ENCODE measurements at places on chromosomes 7 and 10.

DNA sequence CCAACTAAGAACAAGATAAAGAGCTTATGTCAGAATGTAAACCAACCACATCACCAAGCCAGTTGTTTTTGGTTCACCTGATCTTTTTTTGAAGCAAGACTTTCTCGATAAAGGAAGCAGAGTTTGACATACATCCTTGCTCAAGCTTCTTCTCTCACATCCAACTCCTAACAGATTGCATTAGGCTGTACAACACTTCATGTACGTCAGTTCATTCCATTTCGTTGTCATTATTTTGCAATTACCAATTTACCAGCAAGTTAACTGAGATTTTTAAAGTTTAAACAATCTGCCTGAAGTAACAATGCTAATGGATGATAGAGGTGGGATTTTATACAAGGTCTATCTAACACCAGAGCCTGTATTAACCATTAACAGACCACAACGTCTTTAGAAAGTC is 41.0 kb downstream of the NRAP start:
- no peak for DNase-seq

- DNase-seq: no peak
These were observed 1053.9 kb downstream of the CNTNAP2 start for GRCh38 chr7:147170341-147171012.

DNA sequence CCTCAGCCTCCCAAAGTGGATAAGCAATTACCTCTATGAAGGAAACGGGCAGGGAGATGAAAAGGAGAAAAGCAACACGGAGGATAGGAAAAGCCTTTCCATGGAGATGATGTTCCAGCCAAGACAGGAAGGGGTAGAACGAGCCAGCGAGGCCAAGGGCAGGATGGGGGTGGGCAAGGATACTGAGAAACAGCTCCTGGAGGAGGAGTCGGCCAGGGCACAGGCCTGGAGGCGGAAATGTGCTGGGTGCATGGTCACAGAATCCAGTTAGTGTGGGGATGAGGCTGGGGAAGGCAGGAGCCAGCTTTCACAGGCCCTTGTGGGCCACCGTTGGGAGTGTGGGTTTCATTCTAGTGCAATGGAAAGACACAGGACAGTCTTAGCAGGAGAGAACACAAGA is 162.6 kb downstream of the JAZF1 start:
- no peak for DNase-seq

DNA sequence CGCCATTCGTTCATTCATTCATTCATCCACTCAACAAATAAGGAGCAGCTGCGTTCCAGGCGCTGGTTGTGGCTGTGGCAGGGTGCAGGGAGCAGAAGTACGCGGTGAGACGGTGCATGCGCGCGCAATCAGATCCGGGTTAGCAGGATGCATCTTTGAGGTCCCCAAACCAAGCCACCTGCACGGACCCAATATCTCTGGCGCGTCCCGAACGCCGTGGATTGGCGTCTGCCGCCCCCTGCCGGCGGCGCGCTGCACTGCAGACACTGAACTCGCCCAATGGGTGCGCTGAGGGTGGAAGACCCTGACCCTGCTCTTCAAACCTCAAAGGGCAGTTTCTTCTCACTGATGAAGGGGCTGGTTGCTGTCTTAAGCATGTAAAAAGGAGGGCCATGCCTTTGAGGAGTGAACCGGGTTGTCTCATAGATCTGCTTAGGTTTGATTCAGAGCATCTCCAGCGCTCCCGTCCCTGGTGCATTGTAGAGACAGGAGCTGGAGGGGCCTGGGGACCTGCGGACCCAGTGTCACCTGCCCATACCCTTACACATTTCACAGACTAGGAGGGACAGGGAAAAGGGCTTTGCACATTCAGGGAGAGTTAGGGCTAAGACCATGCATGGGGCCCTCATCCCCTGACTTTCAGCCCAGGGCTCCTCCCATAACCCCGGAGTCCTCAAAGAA is 102.5 kb downstream of the RAMP3 start:
- no peak for DNase-seq

- DNase-seq: no peak
These were observed 6.9 kb downstream of the CHPF2 start for GRCh38 chr7:151238924-151239836.

GRCh38 chr10:4013651-4014121 is 228.7 kb upstream of the KLF6 start:
- no peak for DNase-seq

DNA sequence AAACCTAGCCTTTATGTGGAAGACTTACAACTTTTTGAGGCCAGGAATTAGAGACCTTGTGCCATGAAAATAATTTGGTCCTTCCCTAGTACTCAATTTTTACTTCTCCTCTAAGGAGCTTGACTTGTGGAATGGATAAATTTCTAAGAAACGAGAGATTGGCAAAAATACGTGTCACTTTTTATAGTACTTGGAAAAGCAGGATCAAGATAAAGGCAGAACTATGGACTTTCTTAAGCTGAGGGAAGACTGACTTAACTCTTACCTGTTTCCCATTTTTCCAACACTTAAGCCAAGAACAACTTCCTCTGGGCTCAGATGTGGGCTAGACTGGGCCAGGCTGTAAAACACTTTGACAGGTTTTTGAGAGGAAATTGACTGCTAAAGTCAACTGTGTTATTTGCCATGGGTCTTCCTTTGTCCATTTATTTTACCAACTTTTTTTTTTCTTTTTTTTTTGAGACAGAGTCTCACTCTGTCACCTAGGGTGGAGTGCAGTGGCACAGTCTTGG is 2.0 kb upstream of the WBP1L start:
- no peak for DNase-seq

DNA sequence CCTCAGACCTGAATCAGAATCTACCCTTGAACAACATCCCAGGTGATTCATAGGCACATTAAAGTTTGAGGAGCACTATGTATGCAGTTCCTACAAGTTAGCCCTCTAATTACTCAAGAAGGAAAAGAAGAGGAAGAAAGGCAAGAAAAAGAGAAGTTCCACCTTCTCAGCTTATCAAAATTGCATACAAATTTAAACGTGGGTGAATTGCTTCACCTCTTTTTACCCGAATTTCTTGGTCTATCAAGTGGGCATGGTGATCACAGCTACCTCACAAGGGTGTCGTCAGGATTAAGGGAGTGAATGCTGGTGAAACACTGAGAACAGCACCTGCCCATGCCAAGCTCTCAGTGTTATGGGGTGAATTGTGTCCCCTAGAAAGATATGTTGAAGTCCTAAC is 43.8 kb upstream of the PAPSS2 start:
- no peak for DNase-seq

DNA sequence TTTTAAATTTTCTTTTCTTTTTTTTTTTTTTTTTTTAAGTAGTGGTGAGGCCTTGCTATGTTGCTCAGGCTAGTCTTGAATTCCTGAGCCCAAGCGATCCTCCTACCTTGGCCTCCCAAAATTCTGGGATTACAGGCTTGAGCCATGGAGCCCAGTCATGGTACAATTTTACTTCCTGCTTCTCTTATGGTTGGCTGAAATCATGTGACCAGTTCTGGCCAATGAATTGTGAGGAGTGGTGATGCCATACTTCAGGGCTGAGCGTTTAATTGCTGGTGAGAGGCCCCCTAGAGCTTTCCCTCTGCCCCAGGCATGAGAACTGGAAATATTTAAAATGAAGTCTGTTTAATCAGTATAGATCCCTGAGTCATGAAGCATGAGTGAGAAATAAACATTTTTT is 22.2 kb upstream of the BAIAP2L1 start:
- DNase-seq: no peak

GRCh38 chr7:116261904-116262303 is 51.6 kb downstream of the TES start:
- DNase-seq: no peak
